Upper lobe of right lung (tissue), 1 donor: ENCODE measurements at places on chromosomes 1 and 21.

DNA sequence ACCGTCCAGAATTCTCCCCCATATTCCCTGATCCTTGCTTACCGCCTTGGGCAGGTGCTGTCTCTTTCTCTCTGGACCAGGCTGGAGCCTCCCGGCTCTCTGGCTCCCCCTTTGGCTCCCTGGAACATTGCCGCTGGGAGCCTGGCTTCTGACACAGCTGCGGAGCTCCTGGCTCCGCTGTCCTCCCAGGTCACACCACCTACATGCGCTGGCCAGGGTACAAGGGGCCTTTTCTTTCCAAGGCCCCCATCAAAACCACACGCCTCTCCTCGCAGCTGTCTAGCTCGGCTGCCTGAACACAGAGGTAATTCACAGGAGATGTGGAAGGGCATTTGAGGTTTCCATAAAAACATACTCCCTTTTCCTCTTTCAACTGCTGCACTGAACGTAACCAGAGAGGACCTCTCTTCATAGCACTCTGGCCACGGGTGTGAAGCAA, 7.5 kb upstream of the ZNF648 start:
- peak; percentile 82 for DNase-seq
- H3K27ac ChIP-seq, result no peak overlapping the region
- peaks cover 8% of the 10 kb centered on the region for H3K27me3 ChIP-seq

DNA sequence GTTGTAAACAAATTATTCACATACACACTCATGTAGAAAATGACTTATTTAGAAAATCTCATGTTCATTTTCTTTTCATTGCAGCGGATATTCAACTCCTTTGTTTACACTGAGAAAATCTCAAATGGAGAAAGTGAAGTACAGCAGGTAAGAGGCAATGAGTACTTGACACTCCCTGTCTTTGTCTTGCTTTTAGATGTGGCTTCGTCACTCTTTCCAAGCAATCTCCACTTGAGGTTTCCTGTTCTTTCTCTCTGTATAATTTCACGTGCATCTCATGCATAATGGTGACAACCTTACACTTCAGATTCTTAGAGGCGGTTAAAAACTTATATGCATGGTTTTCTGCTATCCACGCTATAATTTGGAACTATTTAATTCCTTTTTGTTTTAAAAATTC, 80.6 kb downstream of the CACHD1 start:
- no peaks in the 10 kb centered on the region for H3K27me3 ChIP-seq
- H3K4me1 ChIP-seq, result peaks cover 7% of the 10 kb centered on the region
- no peak overlapping the region for H3K4me3 ChIP-seq
- no peak overlapping the region for H3K27ac ChIP-seq

GRCh38 chr1:18760156-18760555, 99.3 kb downstream of the TAS1R2 start:
- no peaks in the 10 kb centered on the region for H3K36me3 ChIP-seq
- no peaks in the 10 kb centered on the region for H3K4me1 ChIP-seq
- H3K27me3 ChIP-seq, result peaks cover 4% of the 10 kb centered on the region
- no peak for DNase-seq

GRCh38 chr1:148308832-148309458, 156.9 kb upstream of the NBPF11 start:
- H3K36me3 ChIP-seq, result no peaks in the 10 kb centered on the region
- no peaks in the 10 kb centered on the region for H3K4me1 ChIP-seq
- H3K4me3 ChIP-seq, result no peak overlapping the region
- H3K27ac ChIP-seq, result no peak overlapping the region
- H3K27me3 ChIP-seq, result peaks cover 52% of the 10 kb centered on the region
